ENCODE measurements at places on chromosomes 5 and 9. TPM values are rescaled to one million over a fixed set of nuclear protein-coding genes. Genes with fewer than 3 reads are reported as not detected.

SHOC1 gene
- not detected for total RNA-seq

DNA sequence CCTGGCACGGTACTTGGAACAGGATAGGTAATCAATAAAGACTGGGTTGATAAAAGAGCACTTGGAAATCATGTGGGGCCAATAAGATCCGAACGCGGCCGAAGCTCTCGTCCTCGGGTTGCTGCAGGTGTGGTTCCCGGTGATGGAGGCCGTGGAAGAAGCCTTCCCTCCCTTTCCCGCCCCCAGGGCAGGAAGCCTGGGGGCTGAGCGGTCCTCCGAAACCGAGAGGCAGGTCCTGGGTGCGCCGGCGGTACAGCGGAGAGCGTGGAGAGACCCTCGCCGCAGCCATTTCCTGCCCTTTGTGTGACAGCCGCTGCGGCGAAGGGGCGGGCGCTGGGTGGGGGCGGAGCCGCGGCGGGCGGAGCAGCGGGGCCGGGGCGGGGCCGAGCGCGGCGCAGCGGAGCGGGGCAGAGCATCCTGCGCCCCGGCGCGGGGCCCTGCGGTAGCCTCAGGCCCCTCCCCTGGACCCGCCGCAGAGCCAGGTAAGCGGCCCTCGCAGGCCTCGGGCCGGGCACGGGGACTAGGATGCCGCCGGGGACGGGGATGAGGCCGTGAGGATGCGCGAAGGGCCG lies at the start of gene CYFIP2:
Gene CYFIP2 (plus strand): TSS at position 410 of the 572 bp plus-strand sequence. CDS start 19,239 bp downstream, outside the sequence.
- H3K27ac ChIP-seq: no peak within 1 kb of the TSS
- H3K36me3 ChIP-seq: no peaks in the 10 kb centered on the region
- peaks cover 13% of the 10 kb centered on the region for H3K4me1 ChIP-seq
- H3K27me3 ChIP-seq: no peaks in the 10 kb centered on the region

ORM2 gene
- total RNA-seq: not detected

- peaks cover 22% of the 10 kb centered on the region for H3K36me3 ChIP-seq
- no peaks in the 10 kb centered on the region for H3K27me3 ChIP-seq
- H3K4me1 ChIP-seq: no peaks in the 10 kb centered on the region
- no peak for DNase-seq
- no peak overlapping the region for H3K4me3 ChIP-seq
These were observed 152.4 kb downstream of the MPDZ start for GRCh38 chr9:13127131-13127530.

ISL1 gene
- total RNA-seq: 0.81 TPM

PLAC8L1 gene
- 0.82 TPM for total RNA-seq

DNA sequence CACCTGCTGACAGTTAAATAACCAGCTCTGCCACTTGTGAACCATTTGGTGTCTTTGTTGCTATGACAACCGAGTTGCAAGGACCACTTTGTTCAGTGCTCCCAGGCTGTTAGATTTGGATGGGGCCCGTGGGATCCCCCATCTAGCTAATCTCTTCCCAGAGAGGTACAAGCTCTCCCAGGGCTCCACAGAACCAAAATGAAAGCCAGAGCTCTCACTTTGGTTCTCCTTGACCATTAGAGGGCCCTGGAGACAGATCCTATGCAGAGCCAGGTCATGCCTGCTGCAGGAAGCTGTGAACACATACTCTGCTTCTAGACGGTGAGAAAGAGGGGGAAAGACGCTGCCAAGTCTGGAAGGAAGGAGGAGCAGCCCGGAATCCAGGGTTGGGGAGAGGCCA lies 224.6 kb downstream of the GABBR2 start:
- H3K4me3 ChIP-seq: no peak overlapping the region
- no peaks in the 10 kb centered on the region for H3K36me3 ChIP-seq
- no peaks in the 10 kb centered on the region for H3K27me3 ChIP-seq
- H3K27ac ChIP-seq: no peak overlapping the region
- no peaks in the 10 kb centered on the region for H3K4me1 ChIP-seq

DNA sequence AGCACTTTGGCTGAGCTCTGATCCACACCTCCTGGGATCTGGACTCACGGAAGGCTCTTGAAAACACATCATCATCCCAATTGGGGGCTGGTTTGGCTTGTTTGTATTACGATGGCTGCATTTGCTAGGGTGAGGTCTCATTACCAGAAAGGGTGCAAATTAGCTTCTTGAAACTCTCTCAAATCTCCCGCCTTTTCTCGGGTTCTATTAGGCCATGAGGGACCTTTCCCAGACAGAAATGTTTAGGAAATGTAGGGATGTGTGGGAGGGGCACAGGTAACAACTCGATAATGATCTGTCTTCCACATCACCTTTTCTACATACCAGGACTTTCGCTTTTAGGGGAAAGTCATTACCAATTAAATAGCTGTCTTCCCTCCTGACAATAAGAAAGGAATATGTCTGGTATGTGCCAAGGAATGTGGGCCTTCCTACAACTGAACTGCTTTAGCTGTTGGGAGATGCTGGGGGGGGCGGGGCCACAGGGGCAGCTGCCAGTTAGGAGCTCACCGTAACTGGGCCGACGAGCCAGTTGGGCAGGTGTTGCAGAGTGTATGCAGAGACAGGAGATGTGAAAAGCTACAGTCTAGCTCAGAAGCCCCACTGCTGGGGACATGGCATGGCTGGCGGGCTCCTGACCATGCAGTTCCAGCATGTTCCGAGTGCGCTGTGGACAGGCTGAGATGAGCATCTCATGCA lies 71.2 kb downstream of the AK8 start:
- no peak overlapping the region for H3K27ac ChIP-seq
- H3K4me1 ChIP-seq: no peaks in the 10 kb centered on the region
- H3K27me3 ChIP-seq: peaks cover 25% of the 10 kb centered on the region
- no peaks in the 10 kb centered on the region for H3K36me3 ChIP-seq
- DNase-seq: no peak
- no peak overlapping the region for H3K4me3 ChIP-seq

RAB3C gene
- 2.9 TPM for total RNA-seq

DNA sequence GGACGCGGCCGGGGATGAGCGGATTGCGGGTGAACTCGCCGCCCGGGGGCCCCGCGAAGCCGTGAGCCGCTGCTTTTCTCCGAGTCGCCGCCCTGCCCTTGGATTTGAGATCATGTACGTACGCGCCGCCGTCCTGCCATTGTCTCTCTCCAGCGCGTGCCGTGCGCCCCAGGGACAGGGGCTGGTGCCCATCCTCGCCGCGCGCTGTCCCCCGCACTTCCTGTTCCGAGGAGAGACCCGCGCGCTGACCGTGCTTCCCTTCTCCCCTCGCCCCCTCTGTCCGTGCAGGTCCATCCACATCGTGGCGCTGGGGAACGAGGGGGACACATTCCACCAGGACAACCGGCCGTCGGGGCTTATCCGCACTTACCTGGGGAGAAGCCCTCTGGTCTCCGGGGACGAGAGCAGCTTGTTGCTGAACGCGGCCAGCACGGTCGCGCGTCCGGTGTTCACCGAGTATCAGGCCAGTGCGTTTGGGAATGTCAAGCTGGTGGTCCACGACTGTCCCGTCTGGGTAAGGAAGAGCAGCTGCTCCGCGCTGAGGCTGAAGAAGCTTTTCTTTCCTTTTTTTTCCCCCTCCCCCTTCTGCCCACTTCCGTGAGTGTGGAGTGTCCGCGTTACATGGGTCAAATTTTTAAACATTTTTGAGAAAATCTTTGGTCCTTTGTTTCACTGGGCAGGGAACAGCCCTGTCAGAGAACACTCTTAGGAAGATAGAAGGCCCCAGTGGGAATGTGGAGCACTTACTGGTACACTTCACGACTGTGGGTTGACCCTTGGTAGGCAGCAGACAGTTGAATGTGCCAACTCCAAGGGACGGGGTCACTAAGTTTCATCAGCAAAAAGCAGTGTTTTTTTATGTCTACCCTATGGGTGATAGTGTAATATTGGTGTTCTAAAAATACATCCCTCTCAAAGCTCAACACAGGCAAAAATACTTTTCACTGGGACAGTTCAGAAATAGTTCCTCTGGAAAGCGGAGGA lies 727 bp downstream of the RHOBTB3 start:
- H3K36me3 ChIP-seq: no peaks in the 10 kb centered on the region
- peak overlapping the region; percentile 89 for H3K27ac ChIP-seq

GRCh38 chr5:76715486-76715735 lies 515 bp upstream of the F2R start:
- peak overlapping the region; percentile 57 for H3K27ac ChIP-seq
- H3K4me3 ChIP-seq: peak overlapping the region; percentile 66
- H3K4me1 ChIP-seq: peaks cover 22% of the 10 kb centered on the region
- no peaks in the 10 kb centered on the region for H3K36me3 ChIP-seq
- no peak for DNase-seq

PTGES2 gene
- 60.0 TPM for total RNA-seq

Data from sigmoid colon (tissue), 7 donors.